Subcutaneous adipose tissue (tissue), 4 donors: ENCODE measurements at places on chromosomes 6 and 20. TPM values are rescaled to one million over a fixed set of nuclear protein-coding genes. Genes with fewer than 3 reads are reported as not detected.

The TGIF2 gene
- 12.7 TPM for total RNA-seq

The TSHZ2 gene
- 39.2 TPM for total RNA-seq

The EEF1A2 gene
- total RNA-seq, result not detected

The SRMS gene
- not detected for total RNA-seq

The COL10A1 gene
- total RNA-seq, result not detected

The ESR1 gene
- 3.2 TPM for total RNA-seq

The HLA-DRB1 gene
- total RNA-seq, result 51.1 TPM

The LRFN2 gene
- not detected for total RNA-seq

The NELFE gene
- 64.2 TPM for total RNA-seq

The EGFL8 gene
- 8.4 TPM for total RNA-seq

The SLC35B2 gene
- total RNA-seq, result 25.8 TPM

The BLOC1S5 gene
- total RNA-seq, result 9.6 TPM

The C6orf58 gene
- not detected for total RNA-seq

The DTNBP1 gene
- total RNA-seq, result 13.6 TPM

The GINS1 gene
- total RNA-seq, result 0.16 TPM

The ZDHHC14 gene
- total RNA-seq, result 10.4 TPM

The PHACTR2 gene
- total RNA-seq, result 73.2 TPM

The NOX3 gene
- total RNA-seq, result not detected

The WFDC5 gene
- total RNA-seq, result not detected

The TCEA2 gene
- total RNA-seq, result 35.2 TPM
